Brain pericyte (primary cell): ENCODE measurements at places on chromosomes 7 and 10.

DNA sequence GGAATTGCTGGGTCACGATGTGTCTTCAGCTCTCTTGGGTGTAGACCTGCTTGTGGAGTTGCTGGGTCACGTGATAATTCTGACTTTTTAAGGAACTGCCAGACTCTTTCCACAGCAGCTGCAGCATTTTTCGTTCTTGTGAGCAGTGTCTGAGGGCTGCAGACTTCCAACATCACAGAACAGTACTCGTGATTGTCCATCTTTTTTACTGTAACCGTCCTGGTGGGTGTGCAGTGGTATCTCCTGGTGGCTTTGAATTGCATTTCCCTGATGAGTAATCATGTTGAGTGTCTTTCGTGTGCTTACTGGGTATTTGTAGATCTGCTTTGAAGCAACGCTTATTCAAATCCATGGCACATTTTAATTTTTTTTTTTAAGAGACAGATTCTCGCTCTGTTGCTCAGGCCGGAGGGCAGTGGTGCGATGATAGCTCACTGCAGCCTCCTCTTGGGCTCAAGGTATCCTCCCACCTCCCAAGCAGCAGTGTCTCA, 22.7 kb downstream of the INPP5A start:
- no peak for DNase-seq

DNA sequence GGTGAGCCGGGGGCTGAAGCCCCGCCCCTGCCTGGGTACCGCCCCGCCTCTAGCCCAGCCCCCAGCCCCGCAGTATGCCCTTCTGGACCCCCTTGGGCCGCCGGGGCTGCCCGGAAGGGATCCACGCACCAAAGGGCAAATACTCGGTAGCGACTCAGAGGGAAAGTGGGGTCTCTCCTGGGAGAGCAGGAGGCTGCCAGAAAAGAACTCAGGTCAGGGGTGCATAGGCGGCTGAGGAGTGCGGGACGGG, 796 bp downstream of the FBXL15 start:
- no peak for DNase-seq

DNA sequence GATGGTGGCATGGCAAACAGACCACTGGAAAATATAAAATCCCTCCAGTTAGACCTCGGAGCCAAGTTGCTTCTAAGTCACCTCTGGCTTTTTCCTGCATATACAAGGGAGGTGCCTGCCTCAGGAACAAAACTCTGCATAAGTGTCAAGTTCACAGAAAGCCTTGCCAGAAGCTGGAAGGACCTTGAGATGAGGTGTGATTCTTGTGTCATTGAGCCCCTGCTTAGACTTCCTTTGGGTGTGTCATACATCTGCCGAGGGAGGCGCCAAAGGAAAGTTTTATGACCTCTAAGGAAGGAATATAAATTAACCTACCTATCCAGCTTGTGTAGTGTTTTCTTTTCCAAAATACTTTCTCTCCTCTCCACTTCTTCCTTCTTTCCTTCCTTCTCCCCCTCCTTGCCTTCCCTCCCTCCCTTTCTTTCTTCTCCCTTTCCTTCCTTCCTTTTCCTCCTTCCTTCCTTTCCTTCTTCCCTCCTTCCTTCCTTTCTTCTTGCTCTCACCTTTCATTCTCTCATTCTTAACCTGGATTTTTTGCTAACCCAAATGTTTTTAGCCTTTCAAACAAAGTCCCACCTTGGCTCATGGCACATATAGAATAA, 75.2 kb downstream of the TRIL start:
- no peak for DNase-seq

DNA sequence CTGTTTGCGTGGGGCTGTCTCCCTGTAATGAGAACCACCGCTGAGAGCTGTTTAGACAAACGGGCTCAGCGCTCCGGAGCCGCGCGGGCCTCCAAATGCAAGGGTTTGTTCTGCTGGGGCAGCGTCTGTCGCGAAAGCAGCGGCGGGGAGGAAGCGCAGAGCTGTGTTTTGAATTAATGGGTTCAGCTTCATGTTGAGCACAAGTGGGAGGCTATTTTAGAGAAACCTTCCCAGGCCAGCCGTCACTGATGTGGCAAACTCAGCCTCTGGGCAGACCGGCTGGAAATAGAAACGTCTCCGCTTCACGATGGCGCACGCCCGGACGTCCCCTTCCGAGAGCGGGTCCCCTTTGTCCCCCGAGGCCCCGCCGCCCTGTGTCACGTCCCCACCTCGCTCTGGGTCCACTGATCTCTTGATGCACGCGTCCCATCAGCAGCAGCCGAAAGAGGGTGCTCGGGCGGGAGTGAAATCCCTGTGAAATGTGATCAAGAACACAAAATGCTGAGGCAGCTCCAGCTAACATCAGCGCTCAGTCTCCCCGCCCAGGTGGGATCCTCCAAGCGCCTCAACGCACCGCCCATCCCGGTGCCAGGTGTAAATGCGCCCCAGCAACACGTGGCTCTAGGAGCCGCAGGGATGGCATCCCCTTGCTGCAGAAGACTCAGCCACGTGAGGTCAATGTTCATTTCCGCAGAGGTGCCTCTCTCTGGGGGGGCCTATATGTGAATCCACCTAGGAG, 44.9 kb downstream of the BAMBI start:
- no peak for DNase-seq

GRCh38 chr7:24820730-24821044, 63.4 kb upstream of the GSDME start:
- no peak for DNase-seq

DNA sequence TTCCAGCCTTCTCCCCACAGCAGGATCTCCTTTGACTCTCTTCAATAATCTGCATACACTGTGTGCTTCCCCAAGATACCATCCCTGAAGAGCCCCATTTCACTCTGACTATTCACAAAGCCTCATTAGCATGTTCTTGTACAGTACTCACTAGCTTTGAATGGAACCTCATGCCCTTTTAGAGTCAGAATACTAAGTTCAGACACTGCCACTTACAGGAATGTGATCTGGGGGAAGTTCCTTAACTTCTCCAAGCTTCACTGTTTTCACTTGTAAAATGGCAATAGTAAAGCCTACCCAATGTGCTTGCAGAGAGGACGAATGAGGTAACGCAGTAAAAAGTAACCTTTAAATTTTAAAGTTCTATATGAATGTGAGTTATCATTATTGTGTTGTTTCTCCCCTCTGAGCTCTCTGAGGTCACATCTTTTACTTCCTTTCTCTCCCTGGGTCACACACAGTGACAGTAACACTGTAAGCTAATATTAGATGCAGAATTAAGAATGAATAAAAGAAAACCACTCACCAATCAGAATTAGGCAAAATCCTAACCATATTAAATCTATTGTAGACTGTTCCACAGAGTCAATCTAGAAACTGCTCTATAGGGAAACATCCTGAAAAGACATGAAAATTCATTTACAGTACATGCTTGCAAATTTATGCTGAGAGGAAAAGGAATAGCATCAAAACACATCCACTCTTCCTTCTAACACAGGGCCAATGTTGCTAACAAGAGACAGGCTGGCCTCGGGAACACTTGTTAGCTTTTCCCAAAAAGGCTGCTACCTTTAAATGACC, 64.2 kb upstream of the IL6 start:
- no peak for DNase-seq

- DNase-seq = peak; percentile 70
Observed at GRCh38 chr7:1028775-1029636, 15.3 kb upstream of the GPR146 start.

- DNase-seq = no peak
Observed at GRCh38 chr7:114821030-114821900, 100.6 kb upstream of the MDFIC start.

GRCh38 chr7:157633465-157634185, 296.8 kb downstream of the DNAJB6 start:
- no peak for DNase-seq

GRCh38 chr7:20798081-20798693, 11.5 kb upstream of the SP8 start:
- DNase-seq = no peak

GRCh38 chr7:68770649-68771048, 827.6 kb upstream of the AUTS2 start:
- no peak for DNase-seq

- DNase-seq = no peak
Observed at GRCh38 chr7:74461970-74462706, 8.4 kb downstream of the GTF2IRD1 start.

GRCh38 chr7:42617806-42618457, 293.9 kb downstream of the C7orf25 start:
- no peak for DNase-seq

DNA sequence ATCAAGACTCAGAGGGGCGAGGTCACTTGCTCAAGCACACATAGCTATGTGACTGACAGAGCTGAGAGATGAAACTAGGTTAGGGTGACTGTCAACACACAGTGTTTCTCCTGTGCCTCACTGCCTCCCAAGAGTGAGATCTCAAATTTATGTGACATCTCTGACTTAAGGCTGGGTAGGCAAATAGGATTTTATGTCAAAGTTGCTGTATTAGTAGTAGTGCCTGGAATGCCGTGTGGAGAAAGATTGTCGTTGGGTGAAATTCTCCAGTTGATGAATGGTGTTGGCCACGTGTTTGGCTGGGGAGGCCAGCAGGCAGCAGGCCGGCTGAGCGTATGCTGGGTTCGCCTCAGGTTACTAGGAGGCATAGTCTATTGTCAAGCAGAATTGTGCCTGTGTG, 148.3 kb upstream of the BMPER start:
- DNase-seq = no peak

- no peak for DNase-seq
Observed at GRCh38 chr7:151597541-151598444, 78.1 kb upstream of the RHEB start.

DNA sequence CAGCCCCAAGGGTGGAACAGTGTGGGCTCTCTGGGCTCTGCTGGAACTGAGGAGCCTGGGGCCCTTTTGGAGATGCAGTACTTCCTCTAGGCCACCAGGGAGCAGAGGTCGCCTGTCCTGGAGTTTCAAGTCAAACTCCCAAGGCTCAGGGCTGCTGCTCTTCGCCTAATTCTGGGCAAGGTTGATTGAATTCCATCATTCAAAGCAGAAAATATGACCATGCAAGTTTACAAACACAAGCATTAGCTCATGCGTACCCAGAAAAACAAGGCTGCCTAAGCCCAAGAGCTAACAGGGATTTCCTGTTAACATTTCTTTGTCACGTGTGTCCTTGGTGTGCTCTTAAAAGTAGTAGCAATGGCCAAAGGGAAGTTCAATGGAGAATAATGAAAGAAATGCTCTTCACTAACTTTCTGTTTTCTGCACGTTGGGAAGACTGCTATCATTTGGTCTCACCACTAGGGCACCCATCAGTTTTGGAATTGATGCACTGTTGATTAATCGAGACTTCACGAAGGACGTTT, 20.1 kb downstream of the LDB3 start:
- DNase-seq = no peak

- DNase-seq = no peak
Observed at GRCh38 chr7:73557397-73558257, at the start of gene BCL7B. Gene BCL7B, minus strand, starts transcription at chr7:73557690. Its CDS starts 112 bp downstream, at chr7:73557578.

DNA sequence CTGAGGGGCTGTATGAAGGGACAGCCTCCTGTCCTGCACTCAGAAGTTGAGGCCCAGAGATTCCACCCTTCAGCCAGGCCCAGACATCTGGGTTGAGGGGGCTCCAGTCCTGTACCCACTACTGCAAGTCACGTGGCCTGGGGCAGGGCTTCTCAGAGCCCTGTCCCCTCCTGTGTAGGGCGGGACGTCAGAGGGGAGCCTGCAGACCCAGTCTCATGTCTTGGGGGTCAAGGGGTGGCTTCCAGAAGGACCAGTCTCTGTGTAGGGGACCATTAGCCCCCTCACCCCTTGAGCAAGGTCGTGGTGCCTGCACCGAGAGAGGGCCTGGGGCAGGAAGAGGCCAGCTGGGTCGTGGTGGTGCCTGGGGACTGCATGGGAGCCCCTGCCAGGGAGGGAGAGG, 593 bp upstream of the PILRA start:
- no peak for DNase-seq

- DNase-seq = no peak
Observed at GRCh38 chr7:44149571-44150465, 8.7 kb upstream of the MYL7 start.

DNA sequence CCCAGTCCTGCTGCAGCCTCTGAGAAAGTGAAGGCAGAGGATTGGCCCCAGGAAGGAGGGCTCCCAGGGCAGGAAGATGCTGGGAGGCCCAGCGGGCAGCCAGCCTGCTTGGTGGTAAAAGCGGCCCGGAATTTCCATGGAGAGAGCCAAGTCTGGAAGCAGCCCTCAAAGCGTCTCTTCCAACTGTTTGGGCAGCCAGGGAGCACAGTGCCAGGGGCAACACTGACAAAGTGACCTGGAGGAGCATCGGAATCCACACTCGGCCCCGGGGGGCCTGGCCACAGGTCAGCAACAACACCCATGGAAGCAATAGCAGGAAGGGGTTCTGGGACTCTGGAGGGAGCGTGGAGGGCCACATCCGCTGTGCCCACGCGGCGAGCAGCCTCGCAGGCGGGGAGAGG, 63.2 kb upstream of the FGFR2 start:
- DNase-seq = no peak

DNA sequence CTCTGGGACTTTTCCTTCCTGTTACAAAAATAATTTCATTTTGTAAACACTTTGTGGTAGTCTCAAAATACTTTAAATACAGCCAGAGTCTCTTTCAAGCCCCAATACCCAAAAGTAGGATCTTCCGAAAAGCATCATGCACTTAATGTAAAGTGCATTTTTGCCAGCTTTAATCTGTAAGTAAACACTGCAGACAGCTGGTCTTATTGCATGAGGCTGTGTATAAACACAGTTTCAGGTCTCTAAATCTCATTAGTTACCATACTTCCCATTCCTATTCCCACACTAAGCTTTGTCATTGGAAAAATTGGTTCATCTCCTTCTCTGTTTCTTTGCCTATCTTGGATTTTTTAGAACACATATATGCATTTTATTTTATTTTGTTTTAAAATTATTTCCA, 87.6 kb upstream of the GNAI1 start:
- no peak for DNase-seq

GRCh38 chr10:126049759-126050700, 153.7 kb downstream of the FANK1 start:
- DNase-seq = no peak

DNA sequence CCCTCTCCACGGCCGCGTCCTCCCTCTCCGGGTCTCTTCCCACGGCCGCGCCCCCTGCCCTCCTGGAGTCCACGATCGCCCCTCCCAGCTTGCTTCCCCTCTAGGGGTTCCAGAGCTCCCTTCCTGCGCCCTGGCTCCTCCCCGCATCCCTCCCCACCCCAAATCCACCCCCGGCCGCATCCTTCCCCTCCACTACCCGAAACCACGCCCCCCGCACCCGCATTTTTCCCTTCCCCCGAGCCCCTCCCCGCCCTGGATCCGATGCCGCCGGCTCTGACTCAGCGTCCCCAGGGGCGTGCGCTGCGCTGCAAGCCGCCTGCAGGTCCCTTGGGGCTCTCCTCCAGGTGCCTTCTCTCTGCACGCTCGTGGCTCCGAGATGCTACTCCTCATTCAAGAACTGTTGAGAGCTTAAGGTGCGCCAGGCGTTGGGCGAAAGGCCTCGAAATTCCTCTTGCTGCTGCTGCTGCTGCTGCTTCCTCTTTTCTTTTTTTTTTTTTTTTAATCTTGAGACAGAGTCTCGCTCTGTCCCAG, 372 bp upstream of the TMEM130 start:
- DNase-seq = no peak
